ENCODE measurements at places on chromosomes 5 and 9.

GRCh38 chr5:126182971-126183695 is 240.1 kb upstream of the GRAMD2B start:
- no peak for DNase-seq

- no peak for DNase-seq
Observed at GRCh38 chr9:137160716-137161557, 8.9 kb downstream of the LRRC26 start.

GRCh38 chr9:14945351-14945750 is 35.1 kb upstream of the FREM1 start:
- DNase-seq, result no peak

- DNase-seq, result no peak
Observed at GRCh38 chr9:130950039-130950311, 10.9 kb upstream of the FIBCD1 start.

DNA sequence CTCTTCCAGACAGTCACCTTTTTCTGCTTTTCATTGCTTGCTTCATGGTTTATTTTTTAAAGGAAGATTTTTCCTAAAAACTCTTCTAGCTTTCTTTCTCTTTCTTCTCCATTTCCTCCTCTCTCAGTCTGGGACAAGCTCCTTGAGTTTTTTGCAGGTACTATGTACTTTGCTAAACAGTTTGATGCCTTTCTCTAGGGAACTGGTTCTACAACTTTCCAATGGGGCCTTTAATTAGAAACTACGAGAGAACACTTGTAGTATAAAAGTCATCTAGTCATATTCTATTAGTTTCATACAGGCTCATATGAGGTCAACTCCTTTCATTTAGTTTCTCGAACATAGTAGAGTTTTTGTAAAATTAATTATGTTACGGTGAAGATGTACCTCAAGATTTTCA is 189.6 kb downstream of the DOCK8 start:
- DNase-seq, result no peak

- no peak for DNase-seq
Observed at GRCh38 chr9:76873056-76873792, 32.7 kb downstream of the PRUNE2 start.

DNA sequence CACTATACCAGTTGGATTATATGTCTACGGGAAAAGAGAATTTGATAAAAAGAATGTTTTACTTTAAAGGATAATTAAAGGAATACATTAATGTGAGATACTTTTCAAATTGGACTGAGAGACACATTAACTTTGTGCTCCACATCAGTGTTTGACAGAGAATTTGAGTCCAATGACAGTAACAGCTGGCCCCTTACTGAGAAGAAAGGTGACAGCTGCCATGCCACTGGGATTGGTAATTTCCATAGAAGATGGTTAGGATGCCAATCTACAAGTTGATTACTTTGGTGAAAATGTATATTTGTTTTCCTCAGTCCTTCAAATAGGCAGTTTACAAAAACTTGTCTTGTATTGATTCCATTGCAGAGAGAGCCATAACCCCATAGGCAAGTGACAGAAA is 578.4 kb downstream of the SLCO4C1 start:
- no peak for DNase-seq

DNA sequence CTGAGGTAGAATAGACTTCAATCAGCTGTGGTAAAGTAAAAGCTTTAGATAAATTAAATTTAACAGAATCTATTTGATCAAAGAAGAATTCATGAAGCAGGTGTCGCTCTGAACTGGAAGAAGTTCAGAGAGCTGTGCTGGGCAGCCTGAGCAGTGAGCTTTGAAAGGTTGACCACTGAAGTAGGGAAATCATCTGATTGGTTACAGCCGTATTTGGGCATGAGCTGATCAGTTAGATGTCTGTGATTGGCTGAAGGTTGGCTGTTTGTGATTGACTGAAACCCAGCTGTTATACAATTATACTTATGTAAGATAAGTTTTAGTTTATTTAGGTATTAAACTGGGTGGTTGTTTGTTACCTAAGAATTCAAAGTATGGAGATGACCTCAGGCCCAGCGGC is 1174.6 kb downstream of the CDH9 start:
- no peak for DNase-seq

DNA sequence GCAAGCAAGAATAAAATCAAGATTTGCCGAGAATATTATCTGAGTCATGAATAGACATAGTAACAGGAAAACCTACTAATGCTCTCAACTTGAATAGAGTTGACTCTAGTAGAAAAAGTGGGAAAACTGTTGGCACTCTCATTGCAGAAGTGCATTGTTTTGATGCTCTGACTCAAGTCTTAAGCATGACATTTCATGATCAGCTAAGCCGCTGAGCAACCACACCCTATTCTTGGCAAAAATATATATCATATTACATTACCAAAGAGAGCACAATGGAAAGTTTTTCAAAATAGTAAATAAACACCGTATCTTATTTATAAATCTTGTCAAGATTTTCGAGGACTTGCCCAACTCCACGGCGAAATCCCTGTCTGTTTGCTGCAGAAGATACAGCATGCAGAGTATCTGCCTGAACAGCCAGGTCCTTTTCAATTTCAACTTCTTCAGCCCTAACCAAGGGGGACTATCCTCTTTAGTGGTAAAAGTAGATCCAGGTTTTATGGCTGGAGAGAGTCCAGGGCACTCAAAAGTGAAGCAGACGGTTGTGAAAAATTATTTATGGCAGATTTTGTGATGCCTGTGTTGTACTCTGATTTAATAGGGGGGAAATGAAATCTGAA is 13.9 kb upstream of the ADAMTSL1 start:
- no peak for DNase-seq

DNA sequence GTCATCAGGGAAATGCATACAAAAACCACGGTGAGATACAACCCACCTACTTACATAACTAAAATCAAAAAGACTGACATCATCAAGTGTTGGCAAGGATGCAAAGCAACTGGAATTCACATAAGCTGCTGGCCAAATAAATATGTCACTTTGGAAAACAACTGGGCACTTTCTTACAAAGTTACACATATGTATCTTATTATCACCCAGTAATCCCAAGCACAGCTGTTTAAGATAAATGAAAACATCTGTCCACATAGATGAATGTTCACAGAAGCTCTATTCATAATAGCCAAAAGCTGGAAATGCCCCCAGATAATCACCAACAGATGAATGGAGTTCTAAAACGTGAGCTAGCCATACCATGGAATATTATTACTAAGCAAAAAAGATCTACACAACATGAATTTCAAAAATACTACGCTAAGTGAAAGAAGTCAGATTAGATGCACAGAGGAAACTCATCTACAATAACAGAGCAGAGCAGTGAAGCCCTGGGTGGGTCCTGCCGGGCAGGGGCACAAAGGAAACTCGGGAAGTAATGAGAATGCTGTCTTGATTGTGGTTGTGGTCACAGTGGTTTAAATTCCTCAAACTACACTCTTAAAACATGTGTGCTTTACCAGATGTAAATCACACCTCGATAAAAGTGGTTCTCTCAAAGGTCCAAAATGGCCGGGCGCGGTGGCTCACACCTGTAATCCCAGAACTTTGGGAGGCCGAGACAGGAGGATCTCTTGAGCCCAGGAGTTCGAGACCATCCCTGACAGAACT is 8.5 kb downstream of the CAMSAP1 start:
- DNase-seq, result no peak

GRCh38 chr9:128631636-128632035 is 25.0 kb downstream of the DYNC2I2 start:
- DNase-seq, result no peak

- no peak for DNase-seq
Observed at GRCh38 chr9:130287736-130288135, 22.2 kb downstream of the HMCN2 start.

- DNase-seq, result no peak
Observed at GRCh38 chr5:40958811-40959210, 49.5 kb downstream of the C7 start.

DNA sequence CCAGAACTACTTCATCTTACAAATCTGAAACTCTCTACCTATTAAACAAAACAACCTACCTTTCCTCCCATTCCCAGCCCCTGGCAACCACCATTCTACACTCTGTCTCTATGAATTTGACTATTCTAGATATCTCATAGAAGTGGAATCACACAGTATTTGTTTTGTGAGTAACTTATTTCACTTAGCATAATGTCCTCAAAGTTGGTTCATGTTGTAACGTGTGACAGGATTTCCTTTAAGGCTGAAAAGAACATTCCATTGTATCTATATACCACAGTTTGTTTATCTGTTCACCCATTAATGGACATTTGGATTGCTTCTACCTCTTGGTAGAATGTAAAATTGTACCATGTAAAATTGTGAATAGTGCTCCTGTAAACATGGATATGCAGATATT is 70.1 kb upstream of the NXNL2 start:
- DNase-seq, result no peak

DNA sequence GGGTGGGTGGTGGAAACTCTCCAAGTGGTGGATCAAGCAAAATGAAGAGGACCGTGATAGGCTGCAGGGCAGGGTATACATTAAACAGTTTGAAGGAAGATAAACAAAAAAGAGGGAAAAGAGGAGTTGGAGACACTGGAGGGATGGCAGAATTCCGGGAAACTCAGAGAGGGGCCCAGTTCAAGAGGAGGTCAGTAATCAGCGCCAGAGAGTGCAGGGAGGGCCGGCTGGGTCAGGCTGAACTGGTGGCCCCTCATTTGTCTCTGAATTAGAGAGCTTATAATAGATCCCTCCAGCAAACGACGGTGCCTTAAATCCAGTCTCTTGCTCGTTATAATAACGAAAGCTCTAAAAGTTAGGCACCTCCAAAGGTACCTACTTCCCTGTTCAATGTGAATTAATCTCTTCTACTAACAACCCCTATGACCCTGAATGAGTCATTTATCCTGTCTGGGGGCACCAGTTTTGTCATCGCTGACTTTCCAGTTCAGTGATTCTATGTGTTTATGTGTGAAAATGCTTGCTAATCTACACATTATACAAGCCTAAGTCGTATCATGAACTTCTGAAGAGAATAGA is 2.4 kb upstream of the ZSWIM6 start:
- DNase-seq, result no peak

GRCh38 chr9:131076347-131077195 is 19.8 kb upstream of the AIF1L start:
- DNase-seq, result no peak

GRCh38 chr5:116305899-116306298 is 221.1 kb downstream of the COMMD10 start:
- DNase-seq, result no peak

DNA sequence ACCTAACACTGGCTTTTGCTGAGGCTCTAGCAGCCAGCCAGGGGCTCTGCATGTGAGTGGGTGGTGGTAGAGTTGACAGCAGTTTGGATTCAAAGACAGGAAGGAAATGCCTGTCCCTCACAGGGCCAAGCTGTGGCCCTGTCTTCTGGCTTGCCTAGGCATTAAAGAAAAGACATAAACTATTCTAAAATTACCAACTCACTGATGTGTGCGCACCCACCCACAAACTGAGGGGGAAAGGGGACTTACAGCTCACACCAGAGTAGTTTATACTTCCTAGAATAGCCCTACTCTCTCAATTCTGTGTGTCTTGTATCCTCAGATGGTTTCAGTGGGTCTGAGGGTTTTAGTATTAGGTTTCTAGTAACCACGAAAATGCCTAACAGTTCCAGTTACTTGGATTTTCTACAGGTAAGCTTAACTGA is 18.3 kb upstream of the IL13 start:
- DNase-seq, result no peak

DNA sequence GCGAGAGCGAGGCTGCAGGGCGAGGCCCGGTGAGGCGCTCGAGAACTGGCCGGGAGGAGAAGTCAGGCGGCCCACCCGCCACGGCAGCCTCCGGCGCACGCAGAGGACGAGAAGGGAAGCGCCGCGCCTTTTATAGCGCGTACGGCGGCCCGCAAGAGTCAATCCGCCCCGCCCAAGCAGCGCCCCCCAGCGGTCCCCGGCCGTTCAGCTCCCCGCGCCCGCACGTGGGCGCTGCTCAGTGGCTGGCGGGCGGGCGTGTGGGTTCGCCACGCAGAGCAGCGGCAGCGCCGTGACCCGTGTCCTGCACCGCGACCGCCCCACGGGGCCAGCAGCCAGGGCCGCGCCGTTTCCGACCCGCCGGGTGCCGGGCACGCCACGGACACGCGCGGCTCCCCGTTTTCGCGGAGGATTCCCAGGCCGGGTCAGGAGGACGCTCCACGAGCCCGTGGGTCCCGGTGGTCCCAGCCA is 14.6 kb downstream of the LCN10 start:
- DNase-seq, result peak; percentile 89

GRCh38 chr9:128022886-128023285 is 42.1 kb upstream of the EEIG1 start:
- DNase-seq, result no peak

DNA sequence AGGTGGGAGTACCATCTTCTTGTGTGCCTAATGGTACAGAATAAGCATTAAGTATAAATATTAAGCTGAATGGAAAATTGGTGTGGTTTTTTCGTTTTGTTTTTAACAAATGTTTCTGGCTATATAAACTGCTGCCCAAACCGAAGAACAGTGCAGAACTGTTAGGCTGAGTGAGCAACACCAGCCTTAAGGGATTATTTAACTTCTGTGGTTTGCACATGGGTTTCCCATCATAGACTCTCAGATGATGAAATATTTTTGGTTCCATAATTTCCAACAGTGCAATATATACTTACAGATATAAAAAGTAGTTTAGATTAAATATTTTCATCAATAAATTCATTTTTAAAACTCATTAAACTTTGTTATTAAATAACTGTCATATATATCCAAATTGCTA is 16.4 kb downstream of the C5orf63 start:
- DNase-seq, result peak; percentile 4
